ENCODE measurements at places on chromosomes 12 and 14.

DNA sequence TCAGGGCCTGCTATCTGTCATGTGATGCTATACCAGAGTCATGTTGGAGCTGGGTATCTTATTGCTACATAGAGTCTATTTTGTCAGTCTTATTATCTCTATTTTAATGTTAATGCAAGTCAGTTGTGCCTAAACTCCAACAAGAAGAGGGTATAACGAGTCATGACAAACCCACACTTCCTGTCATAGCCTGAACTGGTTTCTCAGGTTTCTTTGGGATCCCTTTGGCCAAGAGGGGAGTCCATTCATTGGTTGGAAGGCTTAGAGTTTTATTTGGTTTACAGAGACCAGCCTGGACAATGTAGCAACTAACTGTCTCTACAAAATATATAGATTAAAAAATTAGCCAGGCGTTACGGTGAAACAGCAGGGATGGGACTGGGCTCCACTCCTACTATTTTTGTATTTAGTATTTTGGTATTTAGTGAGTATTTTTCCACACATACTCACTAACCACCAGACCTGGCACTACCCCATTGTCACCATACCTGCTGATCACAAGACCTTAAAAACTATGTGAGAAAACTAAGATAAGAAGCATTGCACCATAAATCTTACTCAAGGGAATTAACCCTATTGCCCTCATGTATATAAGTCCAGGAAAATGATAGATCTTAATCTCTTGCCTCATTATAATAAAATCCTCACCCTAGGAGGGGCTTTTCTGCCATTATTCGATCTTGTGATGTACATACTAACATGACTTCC lies 387.5 kb downstream of the IPO8 start:
- no peak for DNase-seq

GRCh38 chr12:93857991-93858447 lies 180.8 kb downstream of the CRADD start:
- DNase-seq = no peak

DNA sequence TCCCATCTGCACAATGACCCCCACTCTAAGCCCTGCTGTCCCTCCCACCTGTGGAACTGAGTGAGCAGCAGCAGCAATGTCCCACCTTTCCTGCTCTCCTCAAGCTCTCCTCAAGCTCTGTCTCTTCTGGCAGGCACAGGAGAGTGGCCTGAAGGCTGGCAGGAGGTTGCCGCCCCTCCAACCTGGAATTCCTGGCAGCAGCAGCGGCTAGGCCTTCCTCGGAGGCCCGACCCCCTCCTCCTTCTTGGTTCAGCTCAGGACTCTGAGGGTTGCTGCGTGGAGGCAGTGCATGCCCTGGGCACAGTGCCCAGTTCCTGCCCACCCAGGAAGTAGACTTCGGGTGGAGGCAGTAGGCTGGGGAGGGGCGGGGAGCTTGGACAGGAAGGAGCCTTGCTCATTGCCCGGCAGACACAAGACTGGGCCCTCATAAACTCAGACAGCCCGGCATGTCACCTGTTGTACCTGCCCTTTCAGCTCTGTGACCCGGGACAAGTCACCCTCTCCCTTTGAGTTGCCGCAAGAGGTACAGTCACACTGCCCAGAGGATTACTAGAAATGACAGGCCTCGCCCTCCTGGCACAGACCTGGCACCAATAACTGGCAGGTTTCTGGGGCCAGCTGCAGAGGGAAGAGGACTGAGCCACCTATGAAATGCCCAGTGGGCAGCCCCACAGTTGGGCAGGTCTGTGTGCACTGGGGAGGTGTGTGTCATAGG lies 2.1 kb upstream of the SERPINA1 start:
- DNase-seq = no peak

- no peak for DNase-seq
Measured at GRCh38 chr12:132326646-132327045, 2.7 kb downstream of the GALNT9 start.

- peak; percentile 21 for DNase-seq
Measured at GRCh38 chr14:21454843-21455544, 929 bp downstream of the CHD8 start.

GRCh38 chr12:91889059-91889458 lies 256.6 kb downstream of the BTG1 start:
- DNase-seq = no peak

DNA sequence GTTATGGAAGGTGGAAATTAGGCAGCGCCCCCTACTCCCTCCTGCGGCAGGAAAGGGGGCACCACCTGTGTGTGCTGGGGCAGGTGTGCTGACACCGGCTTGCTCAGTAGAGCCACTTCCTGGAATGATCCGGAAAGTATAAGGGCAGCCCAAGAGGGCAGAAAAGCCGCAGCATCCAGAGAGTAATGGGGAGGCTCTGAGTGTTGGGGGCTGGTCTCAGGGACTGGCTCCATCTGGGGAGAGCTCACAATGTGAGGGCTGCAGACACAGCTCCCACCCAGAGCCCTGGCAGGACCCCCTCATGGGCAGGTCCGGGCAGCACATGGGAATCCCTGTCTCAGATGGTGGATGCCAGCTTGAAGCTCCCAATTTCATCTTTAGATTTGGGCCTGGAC lies 187.6 kb upstream of the C14orf180 start:
- no peak for DNase-seq

DNA sequence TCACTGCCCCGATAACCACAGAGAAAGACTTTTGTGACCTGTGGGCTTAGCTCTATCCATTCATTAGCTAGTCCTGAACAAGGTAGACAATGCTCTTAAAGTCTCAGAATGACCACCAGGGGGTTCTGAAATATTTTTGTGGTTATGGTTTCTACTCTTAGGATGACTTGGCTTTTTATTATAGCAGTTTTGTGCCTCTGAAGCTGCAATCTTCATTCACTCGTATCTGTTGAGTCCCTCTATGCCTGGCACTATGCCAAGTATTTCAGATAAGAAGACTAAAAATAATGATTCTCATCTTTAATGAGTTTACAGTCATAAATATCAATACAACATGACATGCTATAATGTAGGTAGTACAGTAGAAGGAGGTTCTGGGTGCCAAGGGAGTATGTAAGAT lies 130.8 kb upstream of the TRHDE start:
- no peak for DNase-seq

GRCh38 chr12:76921891-76922664 lies 43.3 kb upstream of the CSRP2 start:
- DNase-seq = no peak

- DNase-seq = no peak
Measured at GRCh38 chr12:31574803-31575575, 15.9 kb downstream of the DENND5B start.

DNA sequence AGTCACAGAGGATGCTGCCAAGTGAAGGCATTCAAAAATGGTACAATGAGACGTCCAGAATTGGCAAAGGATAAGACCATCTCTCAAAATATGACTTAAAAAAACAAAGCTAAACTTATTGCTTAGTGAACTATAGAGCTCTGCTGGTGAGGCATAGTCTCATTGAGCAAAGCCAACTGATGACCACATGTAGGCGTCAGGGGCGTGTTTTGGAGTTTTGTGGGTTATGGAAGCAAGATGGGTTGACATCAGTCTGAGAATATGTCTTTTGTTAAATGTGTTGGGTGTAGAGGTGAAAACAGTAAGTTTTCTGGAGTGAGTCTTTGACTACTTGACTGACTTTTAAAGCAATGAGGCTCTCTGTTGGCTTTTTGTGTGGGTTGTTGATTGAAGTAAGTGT lies 47.2 kb downstream of the ATL1 start:
- DNase-seq = no peak

DNA sequence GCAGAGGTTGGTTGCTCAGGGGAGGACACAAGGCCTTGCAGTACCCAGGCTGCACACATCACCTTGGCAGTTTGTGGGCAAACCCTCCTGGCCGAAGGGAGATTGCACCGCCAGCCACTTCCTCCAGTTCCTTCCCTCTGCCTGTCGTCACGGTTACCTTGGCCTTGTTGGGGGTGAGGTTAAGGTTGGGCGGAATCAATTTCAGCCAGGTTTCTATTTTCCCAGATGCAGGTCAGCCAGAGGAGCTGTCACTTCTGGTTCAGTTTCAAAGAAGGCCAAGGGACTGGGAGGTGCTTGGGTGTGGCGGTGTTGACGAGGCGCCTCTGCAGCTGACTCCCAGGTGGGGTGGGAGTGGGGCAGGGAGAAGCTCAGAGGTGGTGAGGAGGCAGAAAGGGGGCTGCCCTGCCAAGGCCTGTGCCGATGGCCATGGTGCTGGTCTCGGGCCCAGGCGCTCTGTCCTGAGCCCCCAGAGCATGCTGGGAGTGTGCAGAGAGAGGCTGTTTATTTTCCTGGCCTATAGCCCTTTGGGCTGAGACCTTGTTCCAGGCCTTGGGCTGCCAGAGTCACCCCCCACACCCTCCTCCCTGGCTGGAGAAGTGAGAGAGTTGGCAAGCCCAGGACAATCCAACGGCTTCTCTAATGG lies 31.4 kb downstream of the JDP2 start:
- no peak for DNase-seq

DNA sequence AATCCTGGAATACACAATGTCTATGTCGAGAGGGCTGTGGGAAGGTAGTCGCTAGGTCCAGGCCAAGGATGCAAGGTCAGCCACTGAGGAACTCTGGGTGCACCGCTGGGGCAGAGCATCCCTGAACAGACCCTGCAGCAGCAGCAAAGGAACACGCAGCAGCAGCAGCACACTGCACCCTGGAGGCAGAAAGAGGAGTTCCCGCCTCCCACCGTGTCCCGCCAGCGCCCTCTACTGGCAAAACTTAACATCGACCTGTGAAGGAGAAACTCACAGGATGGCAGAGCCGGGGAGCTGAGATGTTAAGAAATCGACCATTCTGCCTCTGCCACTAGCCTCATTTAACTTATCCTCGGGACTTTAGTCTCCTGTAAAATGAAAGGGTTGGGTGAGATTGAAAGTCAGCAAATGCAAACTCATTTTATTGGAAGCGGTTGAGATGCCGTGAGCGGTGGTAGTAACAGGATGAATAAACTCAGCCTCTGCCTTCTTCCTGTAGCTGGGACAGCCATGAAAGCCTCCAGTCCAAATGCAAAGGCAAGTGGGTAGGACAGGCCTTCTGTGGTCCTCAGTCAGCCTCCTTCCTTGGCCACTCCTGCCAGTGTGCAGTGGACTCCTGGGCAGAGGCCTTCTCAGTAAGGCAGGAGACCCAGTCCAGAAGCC lies 45.6 kb downstream of the STAB2 start:
- DNase-seq = no peak

DNA sequence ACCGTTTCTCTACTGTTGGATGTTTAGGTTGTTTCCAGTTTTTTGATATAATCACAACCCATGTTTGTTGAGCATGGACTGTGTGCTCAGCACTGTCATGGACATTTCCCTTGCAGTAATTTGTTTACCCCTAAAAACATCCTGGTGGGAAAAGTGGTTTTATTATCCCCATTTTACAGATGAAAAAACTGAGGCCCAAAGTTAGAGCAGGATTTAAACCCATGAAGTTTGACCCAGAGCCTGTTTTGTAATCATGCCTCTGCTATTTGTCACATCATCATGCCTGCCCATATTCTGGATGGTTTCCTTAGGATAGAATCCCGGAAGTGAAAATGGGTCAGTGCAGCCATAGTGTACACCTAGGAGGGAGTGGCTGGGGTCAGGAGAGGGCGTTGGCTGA lies 17.0 kb upstream of the LRP1-AS start:
- DNase-seq = no peak

GRCh38 chr12:124695861-124696260 lies 128.4 kb upstream of the NCOR2 start:
- no peak for DNase-seq

DNA sequence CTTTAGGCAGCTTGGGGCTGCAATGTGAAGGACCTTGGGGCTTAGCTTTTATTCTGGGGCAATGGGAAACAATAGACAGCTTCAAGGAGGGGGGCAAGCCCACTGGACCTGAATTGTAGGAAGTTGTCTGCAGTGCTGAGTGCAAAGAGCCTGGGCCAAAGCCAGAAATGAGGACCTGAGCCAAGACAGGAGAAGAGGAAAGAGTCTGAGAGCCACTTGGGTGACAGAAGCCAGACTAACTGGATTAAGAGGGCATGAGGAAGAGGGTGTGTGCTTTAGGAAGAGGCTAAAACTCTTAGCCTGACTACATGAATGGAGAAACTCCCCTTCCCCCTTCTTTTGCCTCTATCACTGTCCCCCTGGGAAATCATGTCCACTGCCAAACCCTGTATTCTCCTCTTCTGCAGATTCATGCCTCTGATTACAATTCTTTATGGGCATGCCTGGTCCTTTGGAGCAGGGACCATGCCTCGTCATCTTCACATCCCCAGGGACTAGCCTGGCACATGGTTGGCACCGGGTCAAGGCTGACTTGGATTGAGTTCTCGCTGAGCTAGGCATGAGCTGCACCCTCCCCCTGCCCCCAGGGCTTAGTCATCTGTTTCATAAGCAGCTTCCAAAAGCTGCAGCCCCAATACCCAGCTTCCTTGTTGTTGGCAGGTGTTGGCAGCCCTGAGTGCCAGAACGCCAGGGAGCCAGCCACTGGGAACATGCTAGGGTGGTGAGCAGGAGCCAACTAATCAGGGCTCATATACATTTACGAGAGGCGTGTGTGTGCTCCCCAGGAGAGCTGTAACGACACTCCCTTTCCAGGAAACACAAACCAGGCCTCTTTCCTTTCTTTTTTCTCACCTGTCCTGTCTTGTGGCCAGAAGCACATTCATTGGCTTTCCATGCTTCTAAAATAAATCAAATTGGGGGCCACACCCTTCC lies 27.7 kb upstream of the JDP2 start:
- DNase-seq = no peak

DNA sequence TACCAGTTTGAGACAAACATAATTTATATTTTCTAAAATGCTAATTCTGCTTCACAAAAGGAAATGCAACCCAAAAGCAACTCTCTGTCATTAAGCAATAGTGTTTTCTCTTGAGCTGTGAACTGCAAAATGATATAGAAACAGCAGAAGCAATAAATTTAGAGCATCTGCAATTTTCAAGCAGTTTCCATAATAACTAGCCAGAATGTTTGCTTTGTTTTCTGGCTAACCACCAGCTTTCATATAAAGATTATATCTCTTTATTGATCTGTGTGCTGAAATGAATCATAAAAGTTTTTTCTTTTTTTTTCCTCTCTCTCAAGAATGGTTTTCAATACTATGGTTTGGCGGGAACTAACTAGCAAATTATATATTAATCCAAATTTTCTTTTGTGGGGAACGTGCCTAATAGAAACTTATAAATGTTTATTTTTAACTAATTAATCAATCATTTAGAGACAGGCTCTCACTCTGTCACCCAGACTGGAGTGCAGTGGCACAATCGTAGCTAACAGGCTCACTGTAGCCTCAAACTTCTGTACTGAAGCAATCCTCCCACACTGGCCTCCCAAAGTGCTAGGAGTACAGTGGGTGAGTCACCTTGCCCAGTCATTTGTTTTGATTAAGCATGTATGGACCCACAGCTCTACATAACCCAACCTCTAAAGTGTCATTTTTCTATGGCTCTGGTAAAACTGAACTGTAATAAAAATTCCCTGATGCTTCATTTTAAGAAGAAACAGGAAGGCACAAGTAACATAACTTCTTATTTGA lies 830.1 kb upstream of the MGAT4C start:
- no peak for DNase-seq
